Activated T-cell treated with anti-CD3 and anti-CD28 coated beads, Interleukin-2, amount 50 U/mL, for 4 hours (primary cell): ENCODE measurements at places on chromosomes 7 and 10.
A peak's percentile ranks its signal among the peaks of the same experiment; 100 is the strongest.

- peak; percentile 80 for DNase-seq
Measured at GRCh38 chr10:6052247-6053221, 9.6 kb downstream of the IL2RA start.

DNA sequence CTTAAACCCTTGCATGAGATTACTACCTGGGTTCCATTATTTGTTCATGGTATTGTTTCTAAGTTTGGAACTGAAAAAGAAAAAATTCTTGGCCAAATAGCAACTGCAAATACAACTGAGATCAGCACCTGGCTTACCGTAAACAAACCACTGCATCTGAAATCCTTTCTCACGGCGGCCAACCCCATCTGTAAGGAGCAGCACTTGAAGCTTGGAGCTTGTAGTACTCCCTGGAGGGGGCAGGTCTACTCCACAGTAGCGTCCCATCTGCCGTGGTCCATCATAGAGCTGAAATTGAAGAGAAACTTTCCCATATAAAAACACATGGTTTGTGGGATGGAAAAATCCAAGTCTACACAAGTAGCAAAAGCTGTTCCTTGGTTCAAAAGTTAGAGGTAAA lies 109.9 kb downstream of the CUBN start:
- no peak for DNase-seq

- no peak for DNase-seq
Measured at GRCh38 chr10:101029520-101030295, 1.2 kb downstream of the PDZD7 start.

DNA sequence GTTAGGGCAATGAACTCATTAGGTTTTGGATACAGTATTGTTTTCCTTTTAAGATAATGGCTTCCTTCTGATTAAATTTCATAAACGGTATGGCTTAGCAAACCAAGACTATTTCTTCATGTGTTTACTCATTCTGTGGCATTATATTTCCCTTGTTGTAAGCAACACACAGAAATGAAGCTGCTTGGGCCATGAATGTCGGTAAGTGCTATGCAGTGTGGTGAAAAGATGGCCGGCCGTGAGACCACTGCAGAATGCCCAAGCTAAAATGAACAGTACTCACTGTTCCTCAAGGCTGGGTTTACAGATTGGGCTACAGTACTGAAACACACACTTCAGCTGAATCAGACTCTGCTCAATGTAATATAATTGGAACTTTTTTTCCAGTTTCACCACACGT lies 8.1 kb downstream of the APBB1IP start:
- DNase-seq: no peak

DNA sequence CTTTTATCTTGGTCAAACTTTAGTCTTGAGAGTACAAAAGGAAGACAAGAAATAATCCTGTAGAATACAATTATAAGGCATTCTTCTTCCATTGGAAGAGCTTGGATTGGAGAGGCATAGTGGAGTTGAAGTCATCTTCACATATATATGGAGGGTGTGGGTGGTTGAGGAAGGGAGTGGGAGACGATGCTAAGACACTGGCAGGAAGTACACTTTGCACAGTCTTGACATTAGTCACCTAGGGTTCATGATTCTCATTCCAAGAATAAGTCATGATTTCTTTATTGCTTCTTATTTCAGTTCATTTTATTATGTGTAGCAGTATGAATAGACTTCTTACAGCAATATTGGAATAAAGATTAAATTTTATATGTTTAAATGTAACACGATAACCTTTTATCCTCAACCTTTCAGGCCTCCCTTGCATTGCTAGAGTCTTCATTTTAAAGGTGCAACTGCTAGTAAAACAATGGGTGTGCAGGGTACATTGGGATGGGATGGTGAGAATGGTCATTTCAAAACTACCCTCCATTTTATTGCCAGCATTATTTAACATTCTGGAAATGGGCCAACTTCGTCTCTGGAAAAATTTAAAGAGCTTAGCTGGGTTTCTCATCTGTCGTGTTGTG lies 12.3 kb upstream of the SLC26A3 start:
- DNase-seq: no peak

DNA sequence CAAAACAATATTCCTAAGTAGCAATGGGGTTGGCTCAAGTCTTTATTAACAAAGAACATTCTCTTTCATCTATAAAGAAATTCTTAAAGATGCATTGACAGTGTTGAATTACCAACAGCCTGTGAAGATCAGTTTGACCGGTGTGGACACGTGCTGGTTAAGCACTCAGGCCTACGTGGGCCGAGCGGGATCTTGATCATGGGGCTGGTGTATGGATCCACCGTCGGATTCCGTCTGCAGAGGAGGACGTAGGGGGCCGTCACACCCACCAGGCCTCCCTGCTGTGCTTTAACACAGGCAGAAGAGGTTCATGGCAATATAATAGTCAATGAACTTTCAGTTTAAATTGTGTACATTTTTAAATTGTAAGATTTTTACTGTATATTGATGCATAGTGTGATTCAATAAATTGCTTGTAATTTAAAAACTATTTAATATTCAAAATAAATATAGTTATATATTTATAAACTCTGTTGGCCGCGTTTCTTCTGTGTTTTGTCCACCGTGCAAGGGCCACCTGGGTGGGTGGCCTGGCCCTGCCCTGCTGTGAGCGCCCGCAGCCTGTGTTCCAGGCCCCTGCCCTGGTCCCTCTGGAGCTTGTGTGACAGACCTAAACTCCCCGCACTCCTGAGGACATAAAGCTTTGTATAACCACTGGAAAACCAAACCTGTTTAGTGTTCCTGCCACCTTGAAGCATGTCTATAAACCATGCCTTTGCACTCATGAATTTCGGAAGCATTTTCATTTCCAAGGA lies 1.9 kb upstream of the BHLHA15 start:
- DNase-seq: no peak

DNA sequence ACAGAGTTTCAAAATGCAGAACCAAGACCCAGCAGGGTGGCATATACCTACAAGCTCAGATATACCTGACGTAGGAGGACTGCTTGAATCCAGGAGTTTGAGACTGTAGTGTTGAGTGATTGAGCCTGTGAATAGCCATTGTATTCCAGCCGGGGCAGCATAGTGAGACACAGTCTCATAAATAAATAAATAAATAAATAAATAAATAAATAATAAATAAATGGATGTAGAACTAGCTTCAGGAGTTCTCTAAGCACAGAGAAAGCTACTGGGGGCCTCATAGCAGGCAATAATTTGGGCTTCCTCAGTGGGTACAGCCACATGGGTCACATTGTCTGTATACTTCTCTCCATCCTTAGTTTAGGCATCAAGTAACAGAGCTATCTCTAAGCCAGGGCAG lies 906.8 kb downstream of the LRMDA start:
- DNase-seq: no peak

DNA sequence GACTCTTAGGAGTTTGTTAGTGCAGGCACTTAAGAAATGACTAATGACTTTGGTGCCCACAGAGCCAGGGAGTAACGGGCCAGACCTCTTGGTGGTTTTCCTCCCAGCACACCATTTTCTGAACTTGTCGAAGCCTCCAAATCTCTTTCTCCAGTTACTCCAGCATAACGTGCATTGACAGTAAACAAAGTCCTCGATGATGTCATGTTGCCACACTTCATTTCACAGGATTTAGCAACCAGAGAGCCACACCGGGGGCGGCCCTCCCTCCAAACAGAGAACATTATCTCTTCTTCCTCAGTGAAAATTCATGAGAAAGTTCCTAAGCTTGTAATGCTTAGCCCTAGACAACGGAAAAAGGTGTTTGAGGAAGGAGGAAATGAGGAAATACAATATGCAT lies 4.0 kb upstream of the SVOPL start:
- DNase-seq: no peak

GRCh38 chr7:151814400-151815009 lies 62.4 kb downstream of the PRKAG2 start:
- no peak for DNase-seq

GRCh38 chr7:53100091-53100490 lies 64.7 kb downstream of the POM121L12 start:
- no peak for DNase-seq

DNA sequence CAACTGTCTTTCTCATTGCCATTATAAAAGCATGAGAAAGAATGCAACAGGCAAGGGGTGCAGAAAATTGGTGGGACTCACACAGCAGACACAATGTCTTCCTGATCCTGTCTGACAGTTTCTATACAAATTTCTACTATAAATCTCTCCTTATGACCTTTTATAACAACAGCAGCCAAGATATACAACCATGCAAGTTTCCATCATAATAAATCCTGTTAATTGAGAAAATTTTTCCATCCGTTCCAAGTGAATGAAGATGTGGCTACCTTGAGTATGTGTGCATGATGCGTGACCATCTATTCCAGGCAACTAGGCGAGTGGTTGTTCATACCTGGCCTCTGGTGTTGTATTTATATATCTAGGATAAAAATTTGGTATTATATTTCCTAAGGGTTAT lies 216.7 kb downstream of the BBS9 start:
- no peak for DNase-seq

DNA sequence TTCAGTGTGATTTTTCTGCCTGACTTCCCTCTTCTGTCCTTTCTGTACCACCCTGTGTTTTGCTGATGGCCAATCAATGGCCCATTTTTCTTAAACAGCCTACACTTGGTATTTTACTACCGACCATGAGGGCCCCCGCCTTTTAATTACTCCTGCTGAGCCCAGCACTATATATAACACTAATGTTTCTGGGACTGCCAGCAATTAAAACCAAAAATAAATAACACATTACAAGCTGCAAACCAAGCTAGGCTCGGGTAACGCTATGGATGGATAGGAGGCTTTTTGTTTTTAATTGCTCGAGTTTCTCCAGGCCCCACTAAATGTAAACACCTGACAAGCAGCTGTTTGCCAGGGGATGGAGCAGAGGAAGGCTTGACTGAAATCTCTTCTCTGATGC lies 915.4 kb upstream of the AUTS2 start:
- DNase-seq: no peak

DNA sequence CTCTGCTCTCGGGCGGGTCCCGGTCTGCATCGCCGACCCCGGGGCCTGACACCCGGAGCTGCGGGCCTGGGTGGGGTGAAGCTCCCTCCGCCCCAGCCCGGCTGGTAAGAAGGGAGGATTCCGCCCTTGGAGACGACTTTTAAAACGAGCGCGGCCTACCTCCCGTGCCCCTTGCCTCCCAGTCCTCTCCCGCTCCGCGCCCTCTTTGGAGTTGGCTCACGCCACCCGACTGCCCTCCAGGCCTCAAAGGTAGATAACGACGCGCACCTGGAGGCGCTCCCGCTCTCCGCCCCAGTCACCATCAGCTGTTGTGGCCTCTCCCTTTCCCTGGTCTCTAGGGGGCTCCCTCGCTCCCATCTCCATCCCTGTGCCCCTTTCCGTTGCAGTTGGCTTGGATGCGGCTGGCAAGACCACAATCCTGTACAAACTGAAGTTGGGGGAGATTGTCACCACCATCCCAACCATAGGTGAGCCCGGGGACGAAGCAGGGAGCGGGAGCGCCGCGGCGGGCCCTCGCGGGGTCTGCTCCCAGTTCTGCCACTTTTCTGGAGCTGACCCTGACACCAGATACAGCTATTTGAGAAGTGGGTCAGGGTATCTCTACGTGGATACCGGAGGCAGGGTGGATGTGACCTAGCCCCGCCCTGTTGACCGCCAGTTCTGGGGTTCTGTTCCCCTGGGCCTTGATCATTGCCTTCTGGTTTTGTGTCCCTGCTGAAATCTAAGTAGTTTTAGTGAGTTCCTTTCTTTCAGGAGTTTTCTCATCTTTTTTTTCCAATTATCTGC lies 679 bp downstream of the ARF5 start:
- peak; percentile 17 for DNase-seq

DNA sequence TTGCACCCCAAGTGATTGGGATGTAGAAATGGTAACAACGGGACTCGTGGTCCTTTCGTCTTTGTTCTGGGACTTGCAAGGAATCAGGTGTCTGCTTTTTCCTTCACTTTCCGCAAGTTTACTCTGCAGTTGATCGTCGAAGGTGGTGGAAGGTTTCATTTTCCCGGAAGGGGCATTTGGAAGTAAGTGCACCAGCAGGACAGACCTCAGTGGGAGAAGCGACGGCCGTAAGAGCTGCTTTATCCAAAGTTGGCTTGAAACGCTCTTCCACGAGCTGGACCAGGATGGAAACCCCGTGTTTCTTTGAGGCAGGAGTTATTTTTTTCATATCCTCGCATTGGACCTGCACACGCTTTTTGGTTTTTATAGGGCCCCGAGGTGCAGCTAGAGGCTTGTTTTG lies 1.2 kb downstream of the BRI3 start:
- DNase-seq: no peak

GRCh38 chr7:27241189-27242056 lies 1.2 kb upstream of the EVX1 start:
- DNase-seq: no peak

- DNase-seq: no peak
Measured at GRCh38 chr10:123996302-123996701, 97.1 kb downstream of the CHST15 start.

DNA sequence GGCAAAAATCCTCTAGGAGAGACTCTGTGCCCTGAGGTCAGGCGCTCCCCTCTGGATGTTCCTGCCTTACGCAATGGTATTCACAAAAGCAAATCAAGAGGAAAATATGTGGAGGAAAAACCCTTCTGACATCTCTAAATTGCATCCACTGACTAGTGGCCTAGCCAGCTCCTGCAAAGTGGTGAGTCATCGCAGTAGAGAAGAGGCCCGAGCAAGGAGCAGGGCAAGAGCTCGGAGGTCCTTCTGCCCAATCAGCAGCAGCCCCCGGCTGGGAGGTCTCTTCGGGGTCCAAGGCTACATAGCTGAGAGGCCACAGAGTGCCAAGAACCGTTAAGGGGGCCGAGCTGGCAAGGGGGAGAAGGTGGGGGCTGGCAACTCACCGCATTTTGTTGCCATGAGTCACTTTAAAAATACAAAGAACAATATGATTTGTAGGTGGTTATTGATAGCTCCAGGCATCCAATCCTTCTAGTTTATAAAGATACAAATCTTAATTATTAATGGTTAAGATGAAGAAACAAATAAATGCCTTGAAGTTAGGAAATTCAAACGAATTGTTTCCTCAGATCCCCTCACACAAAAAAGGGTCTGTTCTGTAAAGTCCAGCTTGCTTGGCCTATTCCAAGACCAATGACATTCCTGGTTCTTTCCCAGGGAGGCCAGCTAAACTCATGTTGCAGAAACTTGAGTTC lies 161.6 kb downstream of the PKD1L1 start:
- no peak for DNase-seq

DNA sequence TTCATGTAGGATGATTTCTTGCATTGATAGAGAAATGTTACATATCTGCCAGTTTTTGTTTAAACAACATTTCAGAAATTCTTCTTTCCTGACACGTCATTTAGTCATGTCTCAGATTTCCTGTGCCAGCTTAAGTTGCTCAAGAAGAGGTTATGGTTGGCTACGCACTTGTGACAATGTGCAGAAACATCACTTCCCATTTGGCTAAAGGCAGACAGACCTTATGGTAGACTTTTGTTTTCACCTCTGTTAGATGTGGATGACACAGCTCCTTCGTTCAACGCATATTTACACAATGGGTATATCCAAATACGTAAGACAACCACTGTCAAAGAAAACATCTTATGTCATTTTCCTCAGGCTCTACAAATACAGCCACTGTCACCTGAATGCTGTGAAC lies 125.8 kb downstream of the DOCK4 start:
- no peak for DNase-seq

GRCh38 chr10:34433241-34434076 lies 381.6 kb downstream of the PARD3 start:
- DNase-seq: no peak

GRCh38 chr7:108480311-108480710 lies 24.1 kb upstream of the NRCAM start:
- DNase-seq: no peak
